Fibroblast of skin of left quadriceps (primary cell): ENCODE measurements at places on chromosomes 5 and 9.

DNA sequence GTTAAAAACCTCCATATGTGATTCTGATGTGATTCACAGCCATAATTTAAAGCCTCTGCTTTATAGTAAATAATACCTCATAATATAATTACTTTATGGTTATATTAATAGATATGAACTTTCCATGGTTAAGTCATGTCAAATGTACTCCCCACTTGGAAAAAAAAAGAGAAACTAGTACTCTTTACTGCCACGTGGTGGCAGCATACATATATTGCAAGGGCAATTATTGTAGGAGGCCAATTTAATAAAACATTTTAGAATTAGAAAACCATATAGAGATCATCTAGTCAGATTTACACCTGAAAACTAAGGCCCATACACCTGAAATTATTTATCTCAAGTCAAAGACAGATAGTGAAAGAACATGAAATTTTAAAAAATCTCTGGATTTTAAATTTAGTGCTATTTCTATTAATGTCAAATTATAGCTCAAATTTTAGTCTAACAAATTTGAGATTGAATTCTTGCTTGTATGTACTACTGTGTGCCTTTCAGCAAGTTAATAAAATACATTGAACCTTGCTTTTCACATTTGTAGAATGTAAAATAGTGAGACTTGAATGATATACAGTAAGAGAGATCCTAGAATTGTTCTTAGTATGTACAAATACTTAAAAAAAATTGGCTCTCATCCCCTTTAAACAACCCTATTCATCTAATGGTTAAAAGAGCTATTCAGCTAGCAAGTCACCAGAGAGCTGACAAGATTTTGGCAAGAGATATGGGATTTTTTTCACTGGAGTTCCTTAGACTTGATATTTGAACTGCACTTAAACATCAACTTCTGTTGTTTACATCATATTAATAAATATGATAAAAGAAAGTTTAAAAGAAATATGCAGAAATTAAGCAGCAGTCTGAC is 603.8 kb downstream of the TLE4 start:
- peak; percentile 21 for DNase-seq

- no peak for DNase-seq
Measured at GRCh38 chr5:9534881-9535517, 10.9 kb downstream of the SEMA5A start.

DNA sequence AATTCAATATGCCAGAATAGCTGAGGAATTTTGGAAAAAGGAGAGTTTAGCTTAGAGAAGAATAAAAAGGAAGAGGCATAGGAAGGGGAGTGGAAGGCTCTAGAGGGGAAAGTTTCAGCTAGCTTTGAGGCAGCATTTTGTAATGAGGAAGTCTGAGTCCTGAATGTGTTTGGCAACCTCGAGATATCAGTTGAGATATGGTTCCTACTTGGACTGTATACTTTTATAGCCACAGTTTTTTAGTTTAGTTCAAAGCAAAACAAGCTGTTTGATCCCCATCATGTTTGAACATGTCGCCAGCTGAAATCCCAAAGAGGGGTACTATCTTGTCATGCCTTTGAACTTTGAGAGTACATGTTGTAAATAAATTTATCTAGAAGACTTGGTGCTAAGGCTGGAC is 559.0 kb upstream of the FTMT start:
- DNase-seq = no peak

- no peak for DNase-seq
Measured at GRCh38 chr5:118924006-118924389, 64.3 kb downstream of the DTWD2 start.

GRCh38 chr5:31412324-31412723 is 119.6 kb downstream of the DROSHA start:
- peak; percentile 81 for DNase-seq

GRCh38 chr9:135921749-135922310 is 14.5 kb upstream of the CAMSAP1 start:
- DNase-seq = no peak

- DNase-seq = peak; percentile 9
Measured at GRCh38 chr9:127283917-127284497, 19.4 kb downstream of the GARNL3 start.

- no peak for DNase-seq
Measured at GRCh38 chr5:964821-965220, 43.8 kb upstream of the NKD2 start.

- no peak for DNase-seq
Measured at GRCh38 chr5:154332451-154332850, 113.3 kb upstream of the SAP30L start.

- DNase-seq = no peak
Measured at GRCh38 chr9:126587187-126588185, 26.2 kb upstream of the LMX1B start.

DNA sequence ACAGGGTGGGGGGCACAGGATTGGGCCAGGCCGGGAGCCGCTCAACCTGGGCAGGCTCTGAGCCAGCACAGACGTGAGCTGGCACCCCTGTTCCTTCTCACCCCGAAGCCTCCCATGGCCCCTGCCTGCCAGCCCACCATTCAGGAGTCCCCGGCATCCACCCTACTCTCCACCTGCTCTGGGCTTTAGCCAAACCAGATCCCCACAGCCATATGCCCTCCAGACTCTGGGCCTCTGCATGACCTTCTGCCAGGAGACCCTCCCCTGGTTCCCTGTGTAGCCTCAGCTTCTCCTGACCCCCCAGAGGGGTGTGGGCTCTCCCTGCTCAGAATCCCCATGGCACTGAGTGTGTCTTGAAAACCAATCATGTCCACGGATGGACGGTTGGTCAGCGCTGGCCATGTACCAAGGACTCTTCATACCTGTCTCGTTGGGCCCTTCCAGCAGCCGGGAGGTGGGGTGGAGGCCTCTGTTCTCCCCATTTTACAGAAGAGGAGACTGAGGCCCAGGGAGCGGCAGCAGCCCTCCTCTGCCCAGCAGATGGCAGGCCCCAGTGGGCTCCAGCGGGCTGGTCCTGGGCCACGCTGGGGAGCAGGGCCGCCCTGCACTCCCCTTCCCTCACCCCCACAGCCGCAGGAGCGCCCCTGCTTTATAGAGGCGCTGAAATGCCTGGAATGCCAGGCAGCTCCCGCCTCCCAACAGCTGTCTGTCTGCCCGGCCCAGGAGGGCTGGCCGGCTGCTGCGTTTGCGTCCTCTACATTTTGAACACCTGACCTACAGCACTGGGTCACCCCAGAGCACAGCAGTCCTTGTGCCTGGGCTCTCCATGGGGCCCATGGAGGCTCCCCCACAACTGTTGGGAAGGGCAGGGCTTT is 3.5 kb upstream of the MYMK start:
- no peak for DNase-seq

DNA sequence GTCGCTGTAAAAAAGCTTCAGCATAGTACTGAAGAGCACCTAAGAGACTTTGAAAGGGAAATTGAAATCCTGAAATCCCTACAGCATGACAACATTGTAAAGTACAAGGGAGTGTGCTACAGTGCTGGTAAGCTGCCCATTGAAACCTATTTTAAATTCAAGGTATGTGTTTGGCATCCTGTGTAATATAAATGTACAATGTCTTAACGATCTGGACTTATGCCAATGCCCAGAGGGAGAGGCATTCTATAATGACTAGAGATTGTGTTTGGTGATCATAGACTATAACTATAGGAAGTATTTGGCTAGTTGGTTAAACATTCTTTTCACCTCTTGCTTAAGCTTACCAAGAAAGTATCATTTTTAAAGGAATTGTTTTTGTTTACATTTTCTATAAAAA is 95.7 kb downstream of the INSL6 start:
- no peak for DNase-seq

- DNase-seq = no peak
Measured at GRCh38 chr9:9523476-9524139, 1089.2 kb downstream of the PTPRD start.

GRCh38 chr9:136295055-136295454 is 8.8 kb downstream of the CCDC187 start:
- no peak for DNase-seq

DNA sequence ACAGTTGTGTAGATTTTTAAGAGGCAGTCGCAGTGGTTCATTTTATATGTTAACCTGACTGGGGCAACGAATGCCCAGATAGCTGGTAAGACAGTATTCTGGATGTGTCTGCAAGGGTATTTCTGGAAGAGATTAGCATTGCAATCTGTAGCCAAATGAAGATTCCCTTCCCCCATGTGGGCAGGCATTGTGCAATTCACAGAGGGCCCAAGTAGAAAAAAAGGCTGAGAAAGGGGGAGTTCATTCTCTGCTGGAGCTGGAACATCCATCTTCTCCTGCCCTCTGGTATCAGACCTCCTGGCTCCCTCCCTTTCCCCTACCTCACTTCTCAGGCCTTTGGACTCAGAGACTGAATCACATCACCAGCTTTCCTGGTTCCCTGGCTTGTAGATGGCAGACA is 70.6 kb downstream of the TENT4A start:
- DNase-seq = no peak

DNA sequence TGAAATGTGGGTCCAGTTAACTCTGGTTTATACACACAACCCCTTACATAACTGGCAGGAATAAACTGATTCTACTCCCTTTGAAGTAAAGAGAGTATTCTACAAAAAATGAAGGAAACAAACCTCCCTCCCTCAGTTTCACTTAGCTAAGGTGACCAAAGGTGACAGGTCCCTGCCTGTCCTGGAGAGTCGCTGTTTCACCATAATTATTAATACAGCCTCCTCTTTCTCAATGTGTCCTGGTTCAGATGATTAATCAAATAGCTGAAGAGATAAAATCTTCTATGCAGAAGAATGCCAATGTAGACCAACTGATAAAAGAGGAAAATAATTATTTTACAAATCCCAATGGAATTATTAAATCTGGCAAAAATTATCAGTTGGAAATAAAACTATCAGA is 163.7 kb upstream of the GNA14 start:
- no peak for DNase-seq

DNA sequence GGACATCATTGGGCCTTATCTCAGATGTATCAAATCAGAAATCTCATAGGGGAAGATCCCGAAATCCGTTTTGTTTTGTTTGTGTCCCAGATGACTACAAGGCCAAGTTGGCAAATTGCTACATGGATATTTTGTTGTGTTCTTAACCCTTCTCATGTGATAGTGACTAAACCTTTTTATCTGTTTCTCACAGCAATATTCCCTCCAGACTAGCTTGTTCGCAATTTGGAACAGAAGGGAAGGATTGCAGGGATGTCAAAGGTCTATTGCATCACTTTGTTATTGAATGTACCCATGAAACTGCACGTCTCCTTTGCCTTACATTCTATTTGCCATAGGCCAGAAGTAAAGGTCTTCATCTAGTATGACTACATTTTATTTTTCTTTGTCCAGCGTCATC is 453.9 kb downstream of the NFIB start:
- DNase-seq = no peak

DNA sequence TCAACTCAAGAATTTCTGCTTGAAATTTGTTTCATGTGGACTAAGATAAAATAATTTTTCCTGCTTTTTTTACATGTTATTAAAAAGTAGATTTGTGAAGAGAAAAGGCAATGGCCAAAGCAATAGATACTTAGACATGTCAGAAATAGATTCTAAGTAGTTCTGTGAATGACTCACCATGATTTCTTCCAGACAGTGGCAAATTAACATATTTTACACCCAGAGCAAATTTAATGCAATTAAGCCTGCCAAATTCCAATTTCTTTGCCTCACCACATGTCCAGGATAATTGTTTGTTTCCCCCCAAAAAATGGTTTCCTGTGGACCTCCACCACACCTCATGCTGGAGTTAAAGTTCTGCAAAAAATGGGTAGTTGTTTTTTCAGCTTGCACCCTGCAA is 651.4 kb downstream of the CETN3 start:
- no peak for DNase-seq

DNA sequence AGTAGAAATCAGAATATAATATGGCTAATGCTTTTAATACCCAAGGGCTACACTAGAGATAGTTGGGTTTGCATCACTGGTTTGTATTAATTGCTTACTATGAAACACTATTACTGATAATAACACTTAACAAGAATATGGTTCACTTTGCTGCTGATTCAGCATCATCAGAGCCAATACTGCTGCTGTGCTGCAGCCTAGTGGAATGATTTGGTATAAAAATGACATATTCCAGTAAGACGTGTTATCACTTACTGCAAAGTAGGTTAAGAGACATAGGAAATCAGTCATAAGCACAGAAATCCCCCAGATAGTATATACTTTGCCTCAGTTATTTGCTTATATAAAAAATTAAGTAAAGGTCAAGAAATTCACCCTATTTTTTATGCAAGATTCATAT is 2.8 kb downstream of the CDH10 start:
- no peak for DNase-seq

- no peak for DNase-seq
Measured at GRCh38 chr5:14165375-14166106, 22.4 kb downstream of the TRIO start.

- DNase-seq = no peak
Measured at GRCh38 chr5:149356391-149356790, 1.5 kb upstream of the PCYOX1L start.

GRCh38 chr5:17802256-17802655 is 168.0 kb downstream of the TAF11L14 start:
- no peak for DNase-seq

DNA sequence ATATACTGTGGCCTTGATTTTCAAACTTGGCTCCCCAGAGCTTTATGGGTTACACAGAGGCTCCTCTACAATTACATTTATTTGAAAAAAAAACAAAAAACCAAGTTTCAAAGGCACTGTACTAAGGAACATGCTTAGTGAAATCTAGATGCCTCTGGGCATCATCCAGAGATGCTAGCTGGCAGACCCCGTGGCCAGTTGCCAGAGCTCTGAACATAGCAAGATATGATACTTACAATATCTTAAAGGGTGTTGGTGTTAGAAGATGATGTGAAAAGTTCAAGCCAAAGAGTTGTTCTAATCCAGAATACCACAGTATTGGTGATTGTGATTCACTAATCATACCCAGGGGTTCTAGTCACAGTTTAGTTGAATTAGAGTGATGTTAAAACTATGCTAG is 87.8 kb downstream of the JAK2 start:
- no peak for DNase-seq

DNA sequence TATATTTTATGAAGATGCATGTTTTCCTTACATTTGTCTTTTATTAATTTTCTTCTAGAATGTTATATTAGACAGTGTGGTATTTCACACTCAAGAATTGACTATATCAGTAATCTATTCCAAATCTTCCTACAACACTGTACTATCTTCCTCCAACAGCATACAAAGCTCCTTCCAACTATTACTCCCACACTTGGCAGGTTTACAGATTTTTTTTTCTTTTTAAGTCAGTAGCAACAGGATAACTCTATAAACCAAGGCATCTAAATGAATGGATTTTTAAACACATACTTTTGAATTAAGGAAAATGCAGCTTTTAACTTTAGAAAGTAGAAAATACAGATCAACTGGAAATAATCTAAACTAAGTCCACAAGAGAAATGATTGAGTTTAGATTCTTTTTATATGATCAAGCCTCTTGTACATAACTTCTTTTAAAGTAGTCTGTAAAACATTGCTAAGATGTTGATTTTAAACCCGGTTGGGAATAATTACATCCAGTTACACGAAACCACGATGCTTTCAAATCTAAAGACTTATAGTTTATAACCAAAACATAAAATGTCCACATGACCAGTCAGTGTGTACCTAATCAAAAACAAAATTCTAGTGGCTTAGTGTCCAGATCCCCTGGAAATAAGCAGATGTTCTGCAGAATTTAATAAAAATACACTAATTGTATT is 281.6 kb downstream of the ADAMTS6 start:
- peak; percentile 88 for DNase-seq
